CD4-positive, alpha-beta T cell treated with Interleukin-2 at 100 ng/mL for 4 hours (primary cell): ENCODE measurements at places on chromosomes 13 and 19.

DNA sequence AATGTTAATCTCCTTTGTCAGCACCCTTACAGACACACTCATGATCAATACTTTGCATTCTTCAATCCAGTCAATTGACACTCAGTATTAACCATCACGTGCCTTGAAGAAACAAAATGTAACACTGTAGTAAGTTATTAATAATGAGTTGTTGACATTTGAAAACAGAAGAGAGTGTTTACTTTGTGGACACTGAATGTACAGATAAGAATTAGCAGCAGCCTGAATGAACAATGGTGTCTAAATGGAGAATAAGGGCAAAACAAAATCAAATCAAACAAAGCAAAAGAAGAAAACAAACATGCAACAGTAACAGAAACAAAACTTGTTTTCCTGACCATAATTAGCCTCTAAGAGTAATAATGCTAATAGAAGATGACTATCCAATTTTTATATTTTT lies 1191.1 kb upstream of the MIR17HG start:
- DNase-seq, result no peak

DNA sequence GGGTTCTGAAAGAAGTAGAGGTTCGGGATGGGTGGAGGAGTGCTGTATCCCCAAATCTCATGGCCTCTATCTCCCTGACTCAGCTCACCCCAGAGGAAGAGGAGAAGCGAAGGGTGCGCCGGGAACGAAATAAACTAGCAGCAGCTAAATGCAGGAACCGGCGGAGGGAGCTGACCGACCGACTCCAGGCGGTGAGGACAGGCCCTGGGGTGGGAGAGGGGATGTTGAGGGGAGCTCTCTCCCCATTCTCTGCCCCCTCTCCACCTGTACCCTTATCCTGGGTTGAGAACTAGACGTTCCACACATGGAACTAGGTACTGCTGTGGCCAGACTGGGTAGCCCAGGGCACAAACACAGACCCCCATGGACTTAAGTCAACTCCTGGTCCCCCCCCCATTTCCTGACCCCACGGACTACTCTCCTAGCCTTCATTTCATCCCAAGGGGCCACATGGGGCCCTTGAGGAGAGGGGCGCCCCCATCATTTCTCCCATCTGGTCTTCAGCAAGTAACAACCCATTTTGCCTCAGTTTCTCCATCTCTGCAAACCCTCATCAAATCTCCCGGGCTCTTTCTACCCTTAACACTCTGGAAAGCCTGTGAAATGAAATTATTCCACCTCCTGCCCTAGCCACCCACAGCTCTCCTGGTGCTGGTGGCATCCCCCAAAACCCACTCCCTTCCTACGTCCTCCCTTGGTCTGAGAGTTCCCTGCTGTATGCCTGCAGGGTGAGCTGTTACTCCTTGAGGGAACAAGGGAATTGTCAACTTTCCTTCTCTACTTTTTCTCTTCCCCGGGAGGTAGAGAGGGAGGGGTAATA lies 3.5 kb downstream of the FOSB start:
- no peak for DNase-seq

GRCh38 chr13:40023595-40024203 lies 368.2 kb downstream of the COG6 start:
- DNase-seq, result no peak

DNA sequence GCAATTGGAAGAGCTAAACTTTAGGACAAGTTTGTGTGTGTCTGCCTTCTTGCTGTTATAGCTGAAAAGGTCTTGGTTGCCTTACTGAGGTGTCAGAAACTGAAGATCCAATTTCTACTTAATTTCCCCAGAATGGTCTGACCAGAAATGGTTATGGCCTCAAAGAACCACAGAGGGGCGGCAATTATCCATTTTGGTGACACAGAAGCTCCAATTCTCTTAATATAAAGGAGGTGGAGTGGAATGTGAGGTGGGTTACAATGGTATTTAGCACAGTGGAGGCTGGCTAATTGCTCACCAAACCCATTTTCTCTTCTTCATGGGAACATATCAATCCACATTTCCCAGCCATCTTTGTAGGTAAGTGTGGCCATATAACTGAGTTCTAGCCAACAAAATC lies 1157.2 kb downstream of the OLFM4 start:
- no peak for DNase-seq

DNA sequence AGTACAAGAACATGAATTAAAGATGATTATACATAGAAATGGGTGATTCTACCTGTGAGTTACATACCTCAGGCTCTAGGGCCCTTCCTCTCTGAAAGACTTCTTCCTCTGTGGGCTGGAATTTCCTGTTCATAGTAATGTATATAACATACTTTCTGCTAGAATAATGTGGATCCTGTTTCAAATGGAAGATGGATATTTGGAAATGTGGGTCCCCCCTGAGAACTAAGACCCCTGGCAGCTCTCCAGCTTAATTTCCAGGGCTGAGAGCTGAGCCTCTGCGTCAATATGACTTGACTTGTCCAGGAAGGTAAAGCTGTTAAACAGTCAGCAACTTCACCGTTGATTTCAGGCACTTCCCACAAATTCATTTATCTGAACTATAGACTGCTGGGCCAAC lies 296.3 kb downstream of the NALCN start:
- no peak for DNase-seq

DNA sequence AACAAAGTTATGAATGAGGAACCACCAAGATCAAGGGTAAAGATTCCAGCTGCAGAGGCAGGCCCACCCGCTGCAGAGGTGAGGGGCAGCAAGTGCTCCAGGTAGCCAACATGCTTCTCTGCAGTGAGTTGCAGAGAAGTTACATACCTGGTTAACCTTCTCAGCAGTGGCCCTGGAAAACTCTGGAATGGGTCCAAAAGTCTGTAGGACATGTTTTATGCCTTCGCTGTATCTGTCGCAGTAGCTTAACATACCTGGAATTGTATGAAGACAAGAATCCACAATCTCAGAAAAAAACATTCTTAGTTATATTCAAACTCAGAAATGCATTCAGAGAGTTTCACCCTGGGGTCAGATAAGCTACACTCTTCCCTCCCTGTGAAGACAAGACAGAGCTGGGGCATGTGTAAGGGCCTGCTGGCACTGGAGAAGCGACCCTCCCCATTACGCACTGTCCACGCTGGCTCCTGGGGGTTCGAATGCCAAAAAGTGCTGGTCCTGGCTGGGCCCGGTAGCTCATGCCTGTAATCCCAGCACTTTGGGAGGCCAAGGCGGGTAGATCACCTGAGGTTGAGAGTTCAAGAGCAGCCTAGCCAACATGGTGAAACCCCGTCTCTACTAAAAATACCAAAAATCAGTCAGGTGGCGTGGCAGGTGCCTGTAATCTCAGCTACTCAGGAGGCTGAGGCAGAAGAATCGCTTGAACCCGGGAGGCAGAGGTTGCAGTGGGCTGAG lies 121.0 kb downstream of the CRYL1 start:
- no peak for DNase-seq
